CD8-positive, alpha-beta T cell (primary cell): ENCODE measurements at places on chromosomes 16 and 17.

DNA sequence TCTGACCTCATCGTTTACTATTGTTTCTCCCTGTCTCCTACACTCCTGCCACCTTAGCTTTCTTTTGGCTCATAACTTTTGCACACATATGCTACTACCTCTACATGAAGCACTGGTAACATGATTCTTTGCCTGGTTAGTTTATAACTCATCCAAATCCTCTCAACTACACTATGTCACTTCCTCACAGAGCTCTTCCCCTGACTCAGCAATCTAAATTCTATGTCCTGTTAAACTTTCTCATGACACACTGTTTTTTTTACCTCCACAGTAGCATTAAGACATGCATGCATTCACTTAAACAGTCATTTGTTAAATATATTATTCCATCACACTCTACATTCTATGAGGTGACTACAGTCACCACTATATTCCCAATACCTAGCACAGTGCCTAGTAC is 19.7 kb downstream of the APPBP2 start:
- no peak for DNase-seq

DNA sequence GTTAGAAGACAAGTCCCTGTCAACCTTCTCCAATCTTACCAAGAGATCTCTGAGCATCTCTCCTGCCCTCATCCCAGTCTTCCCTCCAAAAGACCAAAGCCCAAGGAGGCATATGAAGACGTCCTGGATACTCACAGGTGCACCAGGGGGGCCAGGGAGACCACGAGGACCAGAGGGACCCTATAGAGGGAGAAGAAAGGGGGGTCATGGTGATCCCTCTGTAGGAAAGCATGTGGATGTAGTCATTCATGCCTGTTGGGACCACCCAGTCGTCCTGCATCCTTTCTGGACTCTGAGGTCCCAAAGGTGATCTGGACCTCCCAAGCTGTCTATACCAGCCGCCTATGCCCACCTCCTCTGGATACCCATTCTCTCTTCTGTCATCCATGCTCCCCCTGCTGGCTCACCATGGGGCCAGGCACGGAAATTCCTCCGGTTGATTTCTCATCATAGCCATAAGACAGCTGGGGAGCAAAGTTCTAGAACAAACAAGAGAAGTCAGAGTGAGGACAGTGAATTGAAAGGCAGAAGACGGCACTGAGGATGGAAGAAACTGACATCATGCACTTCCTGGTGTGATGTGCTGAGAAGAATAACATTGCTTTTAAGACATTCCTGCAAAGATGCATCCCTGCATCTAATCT is 3.3 kb downstream of the COL1A1 start:
- peak; percentile 68 for DNase-seq

DNA sequence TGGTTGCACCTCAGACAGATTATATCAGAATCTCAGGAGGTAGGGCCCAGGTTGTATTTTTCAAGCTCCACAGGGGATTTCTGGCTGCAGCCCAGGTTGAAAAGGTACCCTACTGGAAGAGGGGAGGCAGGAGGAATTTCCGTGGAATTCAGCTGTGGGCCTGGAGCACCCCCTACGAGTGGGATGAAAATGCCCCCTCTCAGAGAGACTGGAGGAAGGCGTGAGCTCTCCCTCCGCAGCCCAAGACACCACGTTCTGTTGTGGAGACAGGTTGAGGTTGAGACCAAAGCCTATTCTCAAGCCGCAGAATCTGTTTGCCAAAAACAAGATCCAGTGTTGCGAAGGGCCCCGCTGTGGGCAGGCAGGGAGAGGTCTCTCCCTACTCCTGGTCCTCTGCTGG is 102.0 kb downstream of the CCDC182 start:
- no peak for DNase-seq

DNA sequence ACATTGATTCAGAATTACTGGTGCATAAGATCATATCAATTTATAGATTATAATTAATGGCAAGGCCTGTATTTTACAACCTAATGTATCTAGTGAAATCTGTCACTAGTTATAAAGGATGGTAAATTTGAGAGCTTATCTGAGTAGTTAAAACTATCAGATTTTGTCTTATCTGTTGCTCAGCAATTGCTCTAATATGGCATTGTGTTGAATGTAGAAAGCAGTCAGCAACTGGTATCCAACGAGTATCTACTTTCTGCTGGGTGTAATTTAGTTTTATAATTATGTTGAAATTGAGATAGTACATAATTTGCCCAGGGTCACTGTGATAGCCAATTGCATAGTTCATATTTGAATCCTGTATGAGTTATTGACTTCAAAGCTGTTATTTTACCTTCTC is 1005.7 kb downstream of the CDH11 start:
- no peak for DNase-seq

DNA sequence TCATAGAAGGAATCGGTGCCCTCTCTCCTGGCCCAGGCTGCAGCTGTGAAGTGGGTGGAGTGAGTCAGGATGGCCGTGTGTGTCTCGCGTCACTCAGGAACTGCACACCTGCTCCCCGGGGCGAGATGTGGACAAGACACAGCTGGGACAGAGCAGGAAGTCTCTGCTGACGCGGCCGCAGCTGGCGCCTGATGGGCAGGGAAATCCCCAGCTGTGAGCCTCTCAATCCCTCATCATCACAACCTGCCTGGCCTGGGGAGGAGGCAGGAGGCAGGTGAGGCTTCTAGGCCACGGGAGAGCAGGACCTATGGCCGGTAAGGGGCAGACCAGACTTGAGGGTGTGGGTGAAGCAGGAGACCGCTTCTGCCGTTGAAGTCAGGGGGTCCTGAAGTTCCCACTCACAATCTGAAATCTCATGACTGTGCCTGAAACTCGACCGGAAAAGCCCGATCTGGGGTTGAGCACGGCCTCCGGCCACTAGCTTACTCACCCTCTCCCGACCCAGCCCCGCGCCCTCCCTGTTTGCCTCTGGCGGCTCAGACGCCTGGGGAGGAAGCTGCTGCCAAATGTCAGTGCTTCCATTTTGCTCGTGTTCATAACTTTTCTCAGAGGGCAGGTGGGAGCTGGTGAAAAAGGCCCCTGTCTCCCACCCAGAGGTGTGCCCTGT is 1.1 kb upstream of the TRPV3 start:
- DNase-seq: peak; percentile 40

- DNase-seq: no peak
Observed at GRCh38 chr17:38741461-38741860, 6.7 kb downstream of the PCGF2 start.
